ENCODE measurements at places on chromosomes 16 and 17.

DNA sequence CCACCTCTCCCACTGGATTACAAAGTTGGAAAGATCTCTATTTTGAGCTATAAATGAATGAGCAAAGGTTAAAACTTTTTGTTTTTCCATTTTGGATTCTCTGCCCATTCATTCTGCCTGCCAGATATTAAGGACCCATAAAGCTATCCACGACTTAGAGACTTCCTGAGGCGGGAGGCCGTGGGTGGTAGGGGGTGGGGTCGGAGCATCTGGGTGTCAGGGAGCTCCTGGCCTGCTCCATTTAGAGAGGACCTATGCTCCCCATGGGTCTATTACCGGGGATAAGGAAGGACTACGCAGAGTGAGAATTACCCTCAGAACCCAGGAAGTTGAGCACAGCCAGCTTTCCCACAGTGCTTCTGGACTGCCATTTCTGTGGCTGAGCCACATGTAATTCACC, 45.8 kb downstream of the MARF1 start:
- no peak for DNase-seq

DNA sequence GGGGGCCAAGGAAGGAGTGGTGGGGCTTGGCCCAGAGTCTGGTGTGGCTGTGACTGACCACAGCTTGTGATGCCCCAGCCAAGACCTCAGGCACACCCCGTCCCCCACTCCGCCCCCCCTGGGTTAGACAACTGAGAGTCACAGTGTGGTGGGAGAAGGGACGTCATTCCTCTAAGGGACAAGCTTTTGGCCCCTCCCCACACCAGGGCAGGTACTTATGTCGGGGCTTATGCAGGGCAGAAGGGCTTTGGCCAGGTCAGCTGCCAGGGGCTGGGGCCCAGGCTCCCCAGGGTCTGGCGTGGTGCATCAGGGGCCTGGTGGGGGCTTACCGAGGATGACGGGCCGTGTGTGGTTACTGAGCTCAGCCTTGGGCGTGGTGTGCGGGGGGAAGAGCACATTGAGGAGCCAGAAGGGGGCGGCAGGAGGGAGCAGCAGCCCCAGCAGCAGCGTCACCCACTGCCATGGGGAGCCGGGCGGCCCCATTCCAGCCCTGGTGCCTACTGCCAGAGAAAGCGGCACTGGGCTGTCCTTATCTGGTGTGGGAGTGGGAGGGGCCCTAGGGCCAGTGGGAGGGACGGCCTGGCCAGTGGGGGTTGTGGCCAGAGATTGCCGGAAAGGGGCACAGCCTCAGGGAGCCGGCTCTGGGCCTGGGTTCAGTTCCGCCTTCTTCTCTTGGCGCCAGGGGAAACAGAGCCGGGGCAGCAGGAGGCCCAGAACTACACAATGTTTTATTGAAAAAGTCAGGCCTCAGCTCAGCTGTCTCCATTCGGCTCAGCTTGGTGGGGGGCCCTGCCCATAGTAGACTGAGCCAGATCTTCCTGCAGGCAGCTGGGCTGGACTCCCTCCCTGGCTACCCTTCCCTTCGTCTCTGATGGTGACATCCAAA, at the start of gene LCAT:
TSS of gene LCAT (minus strand) at position 502 of the 886 bp plus-strand sequence. CDS start at position 483, 19 bp downstream.
- DNase-seq, result no peak

DNA sequence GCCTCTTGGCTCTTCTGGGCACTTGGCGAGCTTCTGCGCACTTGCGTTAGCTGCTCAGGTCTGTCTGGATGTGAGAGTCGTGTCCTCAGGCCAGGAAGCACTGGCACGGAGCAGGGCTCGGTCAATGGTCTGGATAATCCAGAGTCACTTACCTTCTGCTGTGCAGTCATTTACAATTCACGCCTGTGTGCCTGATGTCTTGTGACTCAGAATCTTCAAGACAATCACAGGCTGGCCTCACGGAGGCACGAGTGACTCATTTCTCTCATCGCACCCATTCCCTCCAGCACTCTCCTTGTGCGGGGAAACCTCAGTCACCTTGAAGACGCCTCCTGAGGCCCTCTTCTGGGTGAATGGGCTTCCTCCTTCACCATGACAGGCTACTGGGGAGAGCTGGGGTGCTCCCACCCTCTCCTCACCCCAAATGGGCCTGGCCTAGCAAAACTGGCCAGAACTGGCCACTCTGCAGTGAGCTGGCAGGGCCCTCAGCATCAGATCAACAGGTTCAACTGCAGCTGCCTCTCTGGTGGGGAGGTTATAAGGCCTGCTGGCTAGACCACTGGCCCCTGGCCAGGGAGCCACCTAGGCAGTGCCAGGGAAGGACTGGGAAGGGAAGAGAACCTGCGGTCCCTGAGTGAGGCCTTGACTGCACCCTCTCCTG, 1.9 kb upstream of the CAPN15 start:
- DNase-seq, result peak; percentile 91

DNA sequence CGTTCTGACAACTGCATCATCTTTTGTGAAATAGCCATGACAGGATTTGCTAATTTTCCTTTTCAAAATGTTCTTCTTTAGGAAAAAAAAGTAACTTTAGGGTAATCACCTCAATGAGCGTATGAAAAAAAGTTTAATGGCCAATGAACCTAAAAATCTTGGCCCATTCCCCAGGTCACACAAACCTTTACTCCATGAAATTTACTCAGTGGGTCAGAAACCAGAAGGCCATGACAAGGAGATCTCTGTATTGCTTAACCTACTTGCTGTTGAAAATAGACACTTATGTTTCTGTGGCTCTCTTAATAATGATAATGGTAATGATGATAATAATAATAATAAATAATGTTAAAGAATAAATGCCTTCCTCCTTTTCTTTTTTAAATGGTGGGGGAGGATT, 180.8 kb upstream of the IRX3 start:
- no peak for DNase-seq

DNA sequence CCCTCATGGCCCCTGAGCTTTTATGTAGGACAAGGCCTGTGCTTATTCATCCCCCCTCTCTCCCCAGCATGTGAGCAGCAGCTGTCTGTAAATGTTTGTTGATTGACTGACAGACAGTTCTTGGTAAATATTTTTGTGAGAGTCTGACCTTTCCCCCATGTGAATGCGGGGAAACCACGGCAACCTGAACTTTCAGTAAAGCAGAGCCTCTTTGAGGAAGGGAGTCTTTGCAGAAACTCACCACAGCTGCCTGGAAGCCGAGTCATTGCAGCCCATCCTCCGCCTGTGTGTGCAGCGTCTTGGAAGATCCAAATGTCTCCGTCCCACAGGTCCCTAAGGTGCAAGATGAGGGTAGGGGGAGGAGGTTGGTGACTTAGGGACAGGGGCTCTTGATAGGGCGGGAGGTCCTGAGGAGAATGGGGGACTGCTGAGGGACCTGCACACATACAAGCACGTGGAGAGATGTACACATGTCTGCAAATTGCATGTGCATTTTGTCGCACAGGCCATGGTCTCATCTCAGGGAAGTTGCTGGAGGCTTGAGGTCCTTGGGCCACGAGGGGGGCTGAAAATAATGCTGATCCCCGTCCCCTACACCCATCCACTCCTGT, 23.0 kb upstream of the IL21R start:
- DNase-seq, result peak; percentile 45

DNA sequence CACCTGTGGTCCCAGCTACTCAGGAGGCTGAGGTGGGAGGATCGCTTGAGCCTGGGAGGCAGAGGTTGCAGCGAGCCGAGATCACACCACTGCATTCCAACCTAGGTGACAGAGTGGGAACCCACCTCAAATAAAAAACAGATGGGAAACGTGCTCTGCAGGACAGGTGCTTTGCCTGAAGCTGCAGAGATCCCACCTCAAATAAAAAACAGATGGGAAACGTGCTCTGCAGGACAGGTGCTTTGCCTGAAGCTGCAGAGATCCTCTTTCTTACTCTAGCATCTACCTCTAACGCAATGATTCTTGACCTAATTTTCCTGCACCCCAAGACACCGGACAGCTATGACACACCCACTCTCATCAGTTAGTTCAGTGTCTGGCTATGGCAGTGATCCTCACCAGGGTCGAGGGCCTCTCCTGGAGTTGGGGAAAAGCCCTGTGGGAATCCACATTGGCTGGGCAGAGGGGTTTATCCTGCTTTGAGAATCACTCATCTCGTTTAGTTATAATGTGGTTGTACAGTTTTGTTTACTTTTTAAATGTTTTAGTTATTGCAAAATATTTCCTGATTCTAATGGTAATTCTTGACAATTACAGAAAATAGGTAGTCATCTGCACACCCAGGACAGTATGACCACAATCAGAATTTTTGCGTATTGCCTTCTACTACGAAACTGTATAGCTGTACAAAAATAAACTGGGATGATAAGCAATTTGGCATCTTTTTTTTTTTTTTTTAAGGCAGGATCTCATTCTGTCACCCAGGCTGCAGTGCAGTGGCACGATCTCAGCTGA, 11.4 kb downstream of the VPS53 start:
- no peak for DNase-seq

DNA sequence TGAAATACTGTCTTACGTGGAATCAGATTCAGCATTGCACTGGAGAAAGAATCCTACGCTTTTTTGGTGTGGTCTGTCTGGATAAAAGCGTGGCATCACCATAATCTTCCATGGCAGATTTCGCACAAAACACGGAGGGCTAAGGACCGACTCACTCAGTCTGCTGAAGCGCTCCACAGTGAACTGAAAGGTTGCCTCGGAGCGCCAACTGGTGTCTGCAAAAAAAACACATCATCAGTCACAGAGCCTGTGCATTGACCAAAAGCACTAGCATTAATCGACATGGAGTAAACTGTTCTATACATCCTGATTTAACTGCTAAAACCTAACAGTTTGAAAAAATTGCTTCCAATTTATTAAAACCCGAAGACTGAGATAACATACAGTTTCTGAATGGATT, 40.5 kb downstream of the USP7 start:
- DNase-seq, result no peak

DNA sequence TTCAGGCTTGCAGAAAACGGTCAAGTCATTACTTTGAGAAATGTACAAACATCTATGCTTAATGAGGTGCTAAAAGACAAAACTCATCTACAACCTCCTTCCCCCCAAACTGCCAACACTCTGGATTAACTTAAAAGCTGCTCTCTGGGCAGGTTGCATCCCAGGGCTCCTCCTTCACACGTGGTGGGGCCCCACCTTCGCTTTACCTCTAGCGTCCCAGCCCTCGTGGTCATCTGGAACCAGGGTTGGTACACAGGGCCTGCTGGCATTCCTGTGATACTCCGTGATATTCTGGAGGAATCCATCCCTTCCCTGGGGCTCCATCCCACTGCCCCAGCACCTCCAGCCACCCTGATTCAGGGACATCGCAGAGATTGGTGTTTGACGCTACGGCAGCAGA, 4.8 kb downstream of the METRNL start:
- DNase-seq, result no peak

- DNase-seq, result no peak
Observed at GRCh38 chr17:67200727-67201301, 44.2 kb downstream of the HELZ start.

- peak; percentile 82 for DNase-seq
Observed at GRCh38 chr16:29806641-29807425, 504 bp downstream of the MAZ start.

- DNase-seq, result no peak
Observed at GRCh38 chr17:2547176-2547575, 35.5 kb upstream of the METTL16 start.

DNA sequence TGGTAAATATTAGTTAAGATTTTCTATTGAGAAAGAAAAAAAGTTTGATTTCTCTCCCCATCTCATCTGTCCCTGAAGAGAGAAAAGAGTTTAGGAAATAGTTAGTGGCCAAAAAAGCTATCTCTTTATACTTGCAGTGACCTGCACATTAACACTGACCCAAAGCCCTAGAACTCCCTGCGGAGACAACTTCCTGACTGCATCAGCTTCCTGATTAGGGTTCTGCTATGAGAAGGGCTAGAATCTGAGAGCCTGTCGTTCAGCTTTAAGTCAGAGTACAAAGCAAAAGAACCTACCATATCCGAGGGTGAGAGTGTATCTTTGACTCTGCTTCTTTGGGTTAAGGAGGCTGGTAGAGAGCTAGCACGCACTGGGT, 24.7 kb downstream of the LIMD2 start:
- DNase-seq, result no peak
